Aortic smooth muscle cell (primary cell): ENCODE measurements at places on chromosomes 2 and 18. TPM values are rescaled to one million over a fixed set of nuclear protein-coding genes. Genes with fewer than 3 reads are reported as not detected.

Gene SULT1C2
- not detected in 2 replicates for total RNA-seq

Gene ITGB6
- total RNA-seq: under 0.01 and 0.06 TPM in 2 replicates

Gene CDH2
- 34.0 and 57.3 TPM in 2 replicates for total RNA-seq

Gene TMEM163
- 0.26 and 0.81 TPM in 2 replicates for total RNA-seq

Gene SCN1A
- total RNA-seq: 0.13 and 0.25 TPM in 2 replicates

Gene AGFG1
- total RNA-seq: 43.7 and 53.1 TPM in 2 replicates

Gene INPP5D
- total RNA-seq: 0.53 and 0.56 TPM in 2 replicates

Gene RNPEPL1
- total RNA-seq: 11.1 and 17.8 TPM in 2 replicates

Gene DBI
- 133 and 164 TPM in 2 replicates for total RNA-seq

Gene TANC1
- total RNA-seq: 27.1 and 46.6 TPM in 2 replicates

Gene CTAGE1
- total RNA-seq: 0.12 TPM in 1 of 2 replicates, not detected in the other

Gene SPC25
- 3.9 and 5.7 TPM in 2 replicates for total RNA-seq

Gene FKBP1B
- 9.6 and 10.4 TPM in 2 replicates for total RNA-seq

Gene CAVIN2
- 5.8 and 17.4 TPM in 2 replicates for total RNA-seq

Gene PIEZO2
- total RNA-seq: 0.31 and 4.1 TPM in 2 replicates

Gene ABCG5
- under 0.01 TPM in 1 of 2 replicates, not detected in the other for total RNA-seq

Gene GDF7
- total RNA-seq: 1.3 and 6.2 TPM in 2 replicates

Gene PDCD1
- not detected in 2 replicates for total RNA-seq

Gene DYNC1I2
- total RNA-seq: 131 and 135 TPM in 2 replicates

Gene AGXT
- not detected in 2 replicates for total RNA-seq

Gene AQP12B
- not detected in 2 replicates for total RNA-seq

Gene ELMOD3
- total RNA-seq: 14.7 and 14.8 TPM in 2 replicates

Gene ASB18
- total RNA-seq: not detected in 2 replicates

Gene RUFY4
- not detected in 2 replicates for total RNA-seq

Gene LAMA1
- total RNA-seq: 0.68 and 0.92 TPM in 2 replicates

Gene GRB14
- total RNA-seq: 4.2 and 6.1 TPM in 2 replicates

Gene C2orf92
- total RNA-seq: 1.6 and 2.1 TPM in 2 replicates

Gene MPV17
- total RNA-seq: 72.7 and 75.7 TPM in 2 replicates

Gene NEB
- total RNA-seq: 0.53 and 0.62 TPM in 2 replicates

Gene CCDC121
- total RNA-seq: 1.8 and 3.2 TPM in 2 replicates

Gene REG1A
- total RNA-seq: not detected in 2 replicates

Gene EPAS1
- total RNA-seq: 70.4 and 99.0 TPM in 2 replicates

Gene MROH2A
- not detected in 2 replicates for total RNA-seq

Gene CD8B
- not detected in 2 replicates for total RNA-seq
